ENCODE measurements at places on chromosomes 13 and 19.

DNA sequence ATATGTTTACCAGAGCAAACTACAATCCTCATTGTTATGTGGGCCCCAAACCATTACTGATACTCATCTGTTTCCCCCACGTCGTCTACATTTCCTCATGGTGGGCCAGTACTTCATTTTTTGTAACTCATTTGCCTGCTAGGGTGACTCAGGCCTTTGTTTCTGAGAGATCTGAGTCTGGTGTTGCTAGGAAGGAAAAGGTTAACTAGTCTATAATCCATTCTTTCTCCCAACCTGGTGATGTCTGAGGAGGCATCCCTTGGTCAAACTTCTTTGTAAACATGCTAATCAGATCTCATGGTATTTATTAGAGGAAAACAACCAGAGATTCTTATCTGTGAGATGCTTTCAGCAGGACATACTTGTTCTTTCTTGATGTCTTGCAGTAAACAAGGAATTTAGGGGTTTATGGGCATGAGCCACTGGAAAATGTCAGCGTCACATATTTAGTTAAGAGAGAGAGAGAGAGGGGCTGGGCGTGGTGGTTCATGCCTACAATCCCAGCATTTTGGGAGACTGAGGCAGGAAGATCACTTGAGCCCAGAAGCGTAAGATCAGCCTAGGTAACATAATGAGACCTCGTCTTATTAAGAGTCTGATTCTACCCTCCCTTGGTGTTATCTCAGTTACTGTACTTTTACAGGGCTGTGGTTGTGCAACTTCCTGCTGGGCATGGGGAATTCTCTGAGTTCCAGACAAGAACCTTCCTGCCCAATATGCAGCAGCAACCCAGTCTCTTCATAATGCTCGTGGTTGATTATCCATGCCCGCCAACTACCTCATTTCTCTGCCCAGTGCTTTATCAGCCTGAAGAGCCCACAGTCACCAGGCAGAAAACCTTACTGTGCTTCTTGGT is 9.7 kb upstream of the DPRX start:
- no peak for DNase-seq

GRCh38 chr13:77896977-77897376 is 21.7 kb downstream of the EDNRB start:
- no peak for DNase-seq

DNA sequence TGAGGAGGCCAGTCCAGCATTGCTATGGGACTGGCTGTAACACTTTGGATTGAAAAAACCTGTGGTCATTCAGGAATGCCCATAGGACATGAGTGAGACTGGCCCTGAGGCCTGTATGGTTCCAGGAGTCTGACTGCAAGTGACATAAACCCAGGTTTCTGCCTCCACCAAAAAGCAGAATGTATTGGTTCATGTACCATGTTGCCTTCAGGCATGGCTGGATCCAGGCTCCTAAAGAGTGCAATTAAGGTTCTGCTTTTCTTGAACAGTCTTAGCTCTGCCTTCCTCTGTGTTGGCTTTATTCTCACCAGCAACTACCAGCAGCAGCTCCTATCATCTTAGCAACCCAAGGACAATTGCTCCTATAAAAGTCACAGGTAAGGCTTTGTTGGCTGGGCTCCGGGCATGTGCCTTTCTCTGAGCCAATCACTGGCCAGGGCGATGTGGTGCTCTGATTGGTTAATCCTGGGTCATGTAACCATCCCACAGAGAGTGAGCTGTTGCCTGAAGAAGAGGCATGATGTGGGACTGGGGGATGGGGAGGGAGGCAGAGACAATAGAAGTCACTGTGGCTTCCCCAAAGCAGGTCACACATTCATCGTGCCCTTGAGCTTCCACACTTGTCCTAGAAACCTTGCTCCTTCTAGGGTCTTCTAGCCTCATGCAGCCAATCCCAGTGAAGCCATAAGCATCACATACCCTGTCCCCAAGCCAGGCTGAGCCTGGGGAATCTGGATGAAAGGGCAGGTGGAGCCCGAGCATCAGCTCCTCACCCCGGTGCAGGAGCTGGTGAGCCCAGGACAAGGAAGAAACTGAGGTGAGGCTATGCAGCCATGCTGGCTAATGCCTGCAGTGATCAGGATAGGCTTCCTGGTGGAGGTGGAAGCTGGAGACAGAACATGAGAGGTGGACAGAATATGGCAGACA is 123.9 kb downstream of the URI1 start:
- DNase-seq, result no peak

DNA sequence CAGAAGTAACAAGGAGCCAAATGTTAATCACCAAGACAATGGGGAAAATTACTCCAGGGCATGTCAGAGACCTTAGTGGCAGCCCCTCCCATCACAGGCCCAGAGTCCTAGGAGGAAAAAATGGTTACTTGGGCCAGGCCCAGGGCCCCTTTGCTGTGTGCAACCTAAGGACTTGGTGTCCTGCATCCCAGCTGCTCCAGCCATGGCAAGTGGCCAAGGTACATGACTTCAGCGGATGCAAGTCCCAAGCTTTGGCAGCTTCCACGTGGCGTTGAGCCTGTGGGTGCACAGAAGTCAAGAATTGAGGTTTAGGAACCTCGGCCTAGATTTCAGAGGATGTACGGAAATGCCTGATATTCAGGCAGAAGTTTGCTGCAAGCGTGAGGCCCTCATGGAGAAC is 46.7 kb downstream of the OR10H4 start:
- DNase-seq, result no peak

GRCh38 chr13:77374786-77375185 is 47.9 kb upstream of the MYCBP2 start:
- DNase-seq, result no peak

All from GOT3 (cell line).